Chondrocyte (in vitro differentiated cells): ENCODE measurements at places on chromosomes 4 and X.

GRCh38 chr4:142567620-142568451 is 278.3 kb downstream of the INPP4B start:
- no peak for DNase-seq

DNA sequence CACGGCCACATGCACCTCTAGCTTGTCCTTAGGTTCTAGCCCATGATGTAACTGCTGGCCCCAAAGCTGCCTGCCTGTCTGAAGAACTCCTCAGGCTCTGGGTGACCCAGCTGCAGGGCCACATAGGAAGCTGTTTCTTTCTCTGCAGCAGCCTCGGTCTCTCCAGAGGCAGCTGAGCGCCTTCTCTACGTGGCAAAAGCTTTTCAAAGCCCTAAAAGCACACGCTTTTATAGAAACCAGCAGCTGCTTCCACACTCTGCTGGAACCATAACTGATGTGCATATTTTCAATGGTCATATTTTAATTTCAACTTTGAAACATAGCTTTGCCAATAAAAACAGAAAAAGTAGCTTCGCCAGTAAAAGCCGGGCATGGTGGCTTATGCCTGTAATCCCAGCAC is 37.4 kb downstream of the FAM53A start:
- DNase-seq: no peak

DNA sequence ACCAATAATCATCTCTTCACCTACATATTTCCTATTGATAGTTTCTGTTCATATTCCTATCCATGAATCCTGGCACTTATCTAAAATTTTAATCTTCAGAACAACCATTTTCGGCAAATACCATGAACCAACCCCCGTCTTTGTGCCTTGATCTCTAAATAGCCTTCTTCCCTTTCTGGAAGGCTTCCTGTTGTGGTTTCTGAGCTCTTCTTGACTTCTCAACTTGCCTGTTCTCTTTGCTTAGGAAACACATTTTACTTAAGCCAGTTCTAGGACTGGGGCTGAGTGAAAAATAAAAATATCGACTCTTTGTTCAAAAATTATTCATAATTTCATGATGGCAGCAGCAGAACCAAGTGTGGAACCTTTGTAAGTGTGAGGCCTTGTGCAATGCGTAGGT is 882.4 kb downstream of the C4orf33 start:
- no peak for DNase-seq

GRCh38 chr4:128158894-128159293 is 97.8 kb downstream of the LARP1B start:
- no peak for DNase-seq

DNA sequence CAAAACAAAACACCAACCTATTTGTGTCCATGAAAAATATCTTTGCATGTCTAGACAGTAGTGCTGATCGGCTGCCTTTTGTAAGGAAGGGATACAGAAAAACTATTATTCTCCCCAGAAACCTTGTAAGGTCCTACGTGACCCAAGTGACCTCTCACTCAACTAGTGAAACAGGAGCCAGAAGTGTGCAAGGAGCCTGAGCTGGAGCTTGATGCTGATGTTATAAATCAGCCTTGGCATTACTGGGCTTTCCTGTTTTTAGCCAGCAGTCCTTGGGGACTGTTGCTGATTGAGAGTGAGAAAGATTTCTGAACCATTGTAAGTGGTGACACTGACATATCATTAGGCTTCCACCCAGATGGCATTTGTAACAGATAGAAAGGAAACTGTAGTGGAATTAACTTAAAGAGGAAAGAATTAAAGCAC is 100.8 kb upstream of the LIMCH1 start:
- DNase-seq: no peak

DNA sequence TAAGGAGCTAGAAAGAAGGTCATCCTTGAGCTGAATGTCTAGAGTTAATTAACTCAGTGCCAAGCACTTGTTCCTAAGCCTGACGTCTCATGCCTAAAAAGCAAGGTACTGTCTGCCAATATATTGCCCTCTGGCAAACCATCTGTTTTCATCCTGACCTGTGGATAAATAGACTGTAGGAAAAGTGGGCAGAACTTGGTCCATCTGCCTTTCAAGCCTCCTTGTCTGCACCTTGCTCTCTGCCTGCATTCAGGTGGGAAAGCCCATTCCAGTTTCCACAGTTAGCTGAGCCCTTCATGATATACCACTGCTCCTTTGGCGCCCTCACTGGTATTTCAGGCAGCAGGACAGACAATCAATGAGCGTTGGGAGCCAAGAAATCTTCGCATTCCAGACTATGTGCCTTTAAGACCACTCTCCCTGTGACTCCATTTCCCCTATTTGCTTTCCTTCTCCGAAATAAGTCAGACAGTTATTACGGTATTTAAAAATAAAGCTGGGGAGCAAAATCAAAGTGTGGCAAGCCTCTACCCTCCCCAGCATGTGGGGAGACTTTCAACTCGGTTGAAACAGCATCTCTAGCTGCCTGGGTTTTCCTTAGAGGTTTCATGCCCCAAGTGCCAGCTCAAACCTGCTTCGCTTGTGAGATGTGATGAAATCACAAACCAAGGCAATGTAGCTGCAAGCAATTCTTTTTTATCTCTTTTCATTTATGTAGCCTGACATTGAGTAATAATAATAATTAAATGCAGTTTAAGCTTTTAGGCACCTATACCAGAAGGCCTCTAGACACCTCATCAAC is 2.5 kb upstream of the CCDC149 start:
- DNase-seq: no peak

DNA sequence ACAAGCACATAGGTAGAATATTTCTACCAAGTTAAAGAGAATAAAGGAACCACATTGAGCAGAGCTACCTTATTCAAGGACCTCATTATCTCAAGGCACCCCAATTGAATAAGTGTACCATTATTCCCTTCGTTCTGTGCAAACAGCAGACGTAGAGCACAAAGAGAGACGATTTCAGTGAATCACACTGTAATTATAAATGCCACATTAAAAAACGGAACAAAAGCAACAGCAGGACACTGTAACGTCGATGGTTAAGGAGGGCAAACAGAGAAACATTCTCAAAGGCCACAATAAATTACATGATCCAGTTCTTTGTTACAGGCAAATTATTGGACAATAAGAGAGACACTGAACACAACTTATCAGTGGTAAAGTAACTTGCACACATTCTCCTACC is 644.1 kb upstream of the TENM3 start:
- DNase-seq: no peak

GRCh38 chr4:88010966-88011365 is 3.5 kb downstream of the PKD2 start:
- DNase-seq: no peak

- DNase-seq: no peak
Observed at GRCh38 chrX:70455366-70456202, 10.9 kb downstream of the DLG3 start.

DNA sequence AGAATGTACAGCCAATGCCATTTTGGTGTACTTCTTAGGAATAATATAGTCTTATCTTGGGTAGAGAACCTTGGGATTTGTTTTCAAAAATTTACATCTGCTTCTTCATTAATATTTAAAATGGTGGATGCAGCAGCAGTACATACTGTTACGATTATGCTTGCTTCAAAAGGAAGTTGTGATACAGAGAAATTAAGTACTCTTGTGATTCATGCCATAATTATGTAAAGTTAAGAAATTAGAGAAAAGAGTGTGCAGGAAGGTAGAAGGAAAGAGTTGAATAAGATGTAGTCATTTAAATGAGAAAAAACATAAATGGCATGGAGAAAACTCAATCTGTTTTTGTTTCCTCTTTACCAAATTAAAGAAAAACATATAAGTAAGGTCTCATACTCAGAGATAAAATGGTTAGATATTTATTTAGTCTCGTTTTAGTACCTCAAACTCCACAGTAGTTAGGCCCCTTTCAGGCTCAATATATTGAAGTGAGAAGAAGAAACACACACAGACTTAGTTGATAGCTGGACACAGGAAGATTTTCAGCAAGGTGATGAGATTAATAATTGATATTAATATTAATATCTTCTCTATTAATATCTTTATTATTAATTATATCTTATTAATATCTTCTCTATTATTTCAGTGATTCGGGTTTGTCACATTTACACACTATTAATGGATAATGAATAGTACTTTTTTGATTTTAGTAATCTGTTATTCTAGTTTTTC is 70.1 kb upstream of the HPGD start:
- DNase-seq: no peak

GRCh38 chrX:250965-251364 is 30.2 kb upstream of the PLCXD1 start:
- DNase-seq: no peak

DNA sequence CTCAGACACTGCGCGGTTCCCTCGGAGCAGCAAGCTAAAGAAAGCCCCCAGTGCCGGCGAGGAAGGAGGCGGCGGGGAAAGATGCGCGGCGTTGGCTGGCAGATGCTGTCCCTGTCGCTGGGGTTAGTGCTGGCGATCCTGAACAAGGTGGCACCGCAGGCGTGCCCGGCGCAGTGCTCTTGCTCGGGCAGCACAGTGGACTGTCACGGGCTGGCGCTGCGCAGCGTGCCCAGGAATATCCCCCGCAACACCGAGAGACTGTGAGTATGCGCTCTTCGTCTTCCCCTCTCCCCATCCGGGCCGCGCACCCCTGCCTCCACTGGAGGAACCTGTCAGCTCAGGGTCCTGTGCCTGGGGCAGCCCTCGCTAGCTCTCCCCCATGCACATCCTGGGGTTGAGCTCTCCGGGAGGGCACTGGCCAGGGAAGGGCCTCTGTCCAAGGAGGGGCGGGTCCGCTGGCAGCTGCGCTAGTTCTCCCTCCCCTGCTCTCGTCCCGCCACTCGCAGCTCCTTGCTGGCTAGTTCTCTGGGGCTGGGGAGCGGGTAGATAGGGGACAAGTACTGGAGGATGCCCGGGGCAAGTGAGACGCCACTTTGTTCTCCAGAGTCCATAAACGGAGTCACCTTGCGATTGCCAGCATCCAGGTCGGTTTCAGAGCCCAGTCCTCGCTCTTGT is 2.2 kb downstream of the SLIT2 start:
- DNase-seq: peak; percentile 92

DNA sequence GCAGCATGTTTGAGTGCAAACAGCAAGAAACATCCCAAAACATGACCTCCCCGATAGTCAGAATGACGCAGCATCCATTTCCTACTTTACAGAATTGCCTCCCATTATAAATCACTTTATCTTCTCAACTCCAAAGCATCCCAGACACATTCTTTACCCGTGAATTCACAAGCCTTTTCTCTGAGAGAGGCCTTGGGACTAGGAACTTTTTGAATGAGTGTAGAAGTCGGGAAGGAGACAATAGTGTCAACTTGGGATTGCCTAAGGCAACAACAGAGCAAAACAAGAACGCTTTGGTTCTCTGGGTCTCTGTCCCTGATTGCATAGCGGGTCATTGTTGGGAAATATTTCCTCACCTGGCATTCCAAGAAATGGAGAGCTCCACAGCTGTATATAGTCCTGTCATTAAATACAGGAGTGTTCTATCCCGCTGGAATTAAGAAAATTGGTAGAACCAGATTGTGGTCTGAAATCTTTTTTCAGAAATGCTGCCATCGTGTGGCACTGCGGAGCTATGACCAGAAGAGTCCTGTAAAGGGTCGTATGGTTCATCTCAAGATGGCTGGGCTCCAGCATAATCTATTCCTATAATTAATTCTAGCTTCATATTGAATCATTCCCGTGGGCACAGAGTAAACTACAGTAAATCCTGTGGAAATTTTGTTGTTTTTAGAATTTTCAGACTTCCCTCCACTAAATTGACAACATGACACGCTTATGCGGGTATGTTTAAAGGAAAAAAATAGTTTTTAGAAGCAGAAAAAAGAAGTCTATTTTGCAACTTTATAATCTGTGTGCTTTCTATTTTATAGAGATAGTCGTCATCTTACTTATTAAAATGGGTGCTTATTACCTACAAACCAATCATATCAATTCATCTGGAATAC is 2.0 kb upstream of the SPP1 start:
- no peak for DNase-seq
